MCF 10A (cell line): ENCODE measurements at places on chromosomes 5 and 9.

- no peak for DNase-seq
Observed at GRCh38 chr9:33239921-33240320, at the start of gene SPINK4. Gene SPINK4, plus strand, starts transcription at chr9:33240167. Its CDS starts 42 bp downstream, at chr9:33240209.

- no peak for DNase-seq
Observed at GRCh38 chr9:137278061-137278701, 655 bp downstream of the TOR4A start.

- no peak for DNase-seq
Observed at GRCh38 chr9:33436445-33436844, 10.9 kb downstream of the AQP3 start.

- DNase-seq, result no peak
Observed at GRCh38 chr9:72779614-72780013, 173.2 kb downstream of the ALDH1A1 start.

DNA sequence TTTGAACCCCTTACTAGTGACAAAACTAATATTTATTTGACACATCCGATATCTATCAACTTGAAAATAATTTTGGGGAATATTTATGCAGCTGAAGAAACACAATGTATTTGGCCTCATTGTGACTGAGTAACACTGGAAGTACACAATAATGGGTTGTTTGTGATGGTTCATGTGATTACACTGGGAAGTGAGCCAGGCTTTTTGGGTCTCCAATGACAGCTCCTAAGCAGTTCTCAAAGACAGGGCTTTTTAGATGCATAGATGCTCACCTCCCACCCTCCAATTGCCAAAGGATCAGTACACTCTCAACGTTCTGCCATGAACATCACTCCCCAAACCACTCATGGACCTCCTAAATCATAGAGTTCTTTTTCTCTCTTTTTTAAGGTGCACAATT, 170.0 kb downstream of the SLC24A2 start:
- DNase-seq, result no peak
